Fibroblast of skin of abdomen (primary cell): ENCODE measurements at places on chromosomes 11 and 22.

GRCh38 chr22:28628766-28629165 is 50.9 kb downstream of the TTC28 start:
- no peak for DNase-seq

GRCh38 chr11:74100231-74100630 is 70.6 kb downstream of the C2CD3 start:
- DNase-seq = no peak

GRCh38 chr11:128916681-128917080 is 25.5 kb downstream of the KCNJ5 start:
- no peak for DNase-seq

DNA sequence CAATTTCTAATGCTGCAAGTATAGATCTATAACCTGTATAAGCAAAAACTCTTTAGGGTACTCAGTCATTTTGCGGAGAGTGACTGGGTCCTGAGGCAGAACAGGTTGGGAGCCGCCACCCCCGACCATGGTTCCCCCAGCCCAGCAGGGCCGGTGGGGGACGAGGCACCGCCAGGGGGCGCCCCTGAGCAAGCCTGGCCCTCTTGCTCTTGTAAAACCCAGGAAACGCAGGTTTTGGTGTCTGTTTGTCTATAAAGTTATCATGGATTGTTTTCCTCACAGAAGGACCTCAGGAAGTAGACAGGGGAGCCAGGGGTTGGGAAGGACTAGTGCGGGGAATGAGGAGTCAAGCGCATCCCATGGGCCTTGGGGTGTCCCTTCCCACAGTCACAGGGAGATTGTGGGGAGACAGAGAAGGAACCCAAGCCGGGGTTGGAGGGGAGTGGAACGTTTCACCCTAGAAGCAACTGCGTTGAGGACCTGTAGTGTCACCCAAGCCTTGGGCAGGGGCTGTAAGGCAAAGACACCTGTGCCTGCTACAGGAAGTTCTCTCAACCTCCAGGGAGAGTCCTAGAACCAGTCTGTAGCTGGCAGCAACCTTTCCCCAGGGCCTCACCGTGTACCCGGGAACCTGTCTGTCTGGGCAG is 26.4 kb downstream of the KCTD17 start:
- DNase-seq = peak; percentile 25
